Prostate gland (tissue), 2 donors: ENCODE measurements at places on chromosomes 13 and 19. TPM values are rescaled to one million over a fixed set of nuclear protein-coding genes. Genes with fewer than 3 reads are reported as not detected.
A peak's percentile ranks its signal among the peaks of the same experiment; 100 is the strongest.

DNA sequence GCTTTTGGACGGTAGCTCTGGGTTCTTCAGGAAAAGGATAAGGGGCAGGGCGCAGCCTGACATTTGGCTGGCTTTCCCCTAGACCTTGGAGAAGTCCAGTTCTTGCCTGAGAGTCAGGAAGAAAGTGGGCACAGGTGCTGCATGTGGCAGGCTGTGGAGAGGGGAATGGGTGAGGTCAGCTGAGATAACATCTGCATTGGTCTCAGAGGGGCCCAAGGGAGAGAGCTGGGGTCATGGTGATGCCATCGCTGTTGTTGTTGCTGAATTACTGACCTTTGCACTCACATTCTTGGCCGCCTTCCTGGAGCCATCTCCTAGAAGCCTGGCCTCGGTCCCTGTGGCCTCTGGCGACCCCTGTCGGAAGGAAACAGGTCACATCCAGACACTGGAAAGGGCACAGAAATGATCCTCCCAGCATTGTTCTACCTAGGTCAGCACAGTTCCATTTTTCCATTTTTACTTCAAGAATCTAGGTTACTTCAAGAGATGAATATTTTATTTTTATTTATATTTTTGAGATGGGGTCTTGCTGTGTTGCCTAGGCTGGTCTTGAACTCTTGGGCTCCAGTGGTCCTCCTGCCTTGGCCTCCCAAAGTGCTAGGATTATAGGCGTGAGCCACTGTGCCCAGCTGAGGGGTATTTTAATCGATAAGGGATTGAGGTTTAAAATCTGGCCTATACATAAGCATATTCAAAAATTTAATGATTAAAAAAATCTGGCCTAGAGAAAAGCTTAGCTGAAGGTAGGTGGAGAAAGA, 6.5 kb upstream of the LIPE start:
- no peaks in the 10 kb centered on the region for H3K27me3 ChIP-seq
- no peak overlapping the region for H3K4me3 ChIP-seq
- no peaks in the 10 kb centered on the region for H3K36me3 ChIP-seq
- no peak for DNase-seq
- H3K27ac ChIP-seq: no peak overlapping the region
- no peaks in the 10 kb centered on the region for H3K4me1 ChIP-seq

DNA sequence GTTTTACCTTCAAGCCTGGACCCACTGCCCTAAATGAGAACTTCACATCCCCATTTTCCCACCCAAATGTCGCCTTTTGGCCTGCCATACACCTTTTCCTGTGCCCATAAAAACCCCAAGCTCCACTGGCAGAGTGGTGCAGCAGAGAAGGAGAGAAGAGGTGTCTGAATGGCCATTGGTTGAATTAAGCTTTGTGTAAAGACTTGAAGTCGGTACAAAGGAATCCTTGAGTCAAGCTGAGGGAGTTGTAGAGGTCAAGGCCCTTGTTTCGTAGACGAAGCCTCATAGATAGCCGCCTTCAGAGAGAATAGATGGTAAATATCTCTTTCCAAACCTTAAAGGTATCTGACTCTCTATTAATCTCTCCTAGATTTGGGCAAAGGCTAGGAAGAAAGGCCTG, 1479.2 kb upstream of the PRR20A start:
- H3K4me1 ChIP-seq: no peaks in the 10 kb centered on the region
- DNase-seq: no peak
- no peak overlapping the region for H3K4me3 ChIP-seq
- H3K36me3 ChIP-seq: no peaks in the 10 kb centered on the region
- H3K27ac ChIP-seq: no peak overlapping the region
- no peaks in the 10 kb centered on the region for H3K27me3 ChIP-seq

- no peaks in the 10 kb centered on the region for H3K27me3 ChIP-seq
- no peak for DNase-seq
- H3K27ac ChIP-seq: no peak overlapping the region
- H3K4me3 ChIP-seq: no peak overlapping the region
- no peaks in the 10 kb centered on the region for H3K4me1 ChIP-seq
- H3K36me3 ChIP-seq: peaks cover 31% of the 10 kb centered on the region
These were observed 10.8 kb downstream of the PLPPR3 start for GRCh38 chr19:810883-811489.

GRCh38 chr19:5006201-5006600, 37.3 kb downstream of the KDM4B start:
- H3K4me1 ChIP-seq: peaks cover 18% of the 10 kb centered on the region
- peak overlapping the region; percentile 88 for H3K27ac ChIP-seq
- H3K4me3 ChIP-seq: no peak overlapping the region

GRCh38 chr19:6233056-6233826, 46.5 kb downstream of the MLLT1 start:
- H3K36me3 ChIP-seq: peaks cover 5% of the 10 kb centered on the region
- peaks cover 39% of the 10 kb centered on the region for H3K4me1 ChIP-seq
- H3K4me3 ChIP-seq: no peak overlapping the region
- no peaks in the 10 kb centered on the region for H3K27me3 ChIP-seq
- peak; percentile 60 for DNase-seq

- no peak overlapping the region for H3K4me3 ChIP-seq
- peak; percentile 30 for DNase-seq
- H3K27me3 ChIP-seq: no peaks in the 10 kb centered on the region
- no peaks in the 10 kb centered on the region for H3K4me1 ChIP-seq
- no peak overlapping the region for H3K27ac ChIP-seq
These were observed 53.6 kb downstream of the ZAR1L start for GRCh38 chr13:32261567-32261966.

ZNF99 gene
- total RNA-seq: 1.2 TPM

FAM216B gene
- not detected for total RNA-seq

SIGLEC11 gene
- total RNA-seq: 1.0 TPM

COX7A1 gene
- 28.8 TPM for total RNA-seq

OR7G3 gene
- not detected for total RNA-seq
